ENCODE measurements at places on chromosomes 5 and 9. TPM values are rescaled to one million over a fixed set of nuclear protein-coding genes. Genes with fewer than 3 reads are reported as not detected.

DNA sequence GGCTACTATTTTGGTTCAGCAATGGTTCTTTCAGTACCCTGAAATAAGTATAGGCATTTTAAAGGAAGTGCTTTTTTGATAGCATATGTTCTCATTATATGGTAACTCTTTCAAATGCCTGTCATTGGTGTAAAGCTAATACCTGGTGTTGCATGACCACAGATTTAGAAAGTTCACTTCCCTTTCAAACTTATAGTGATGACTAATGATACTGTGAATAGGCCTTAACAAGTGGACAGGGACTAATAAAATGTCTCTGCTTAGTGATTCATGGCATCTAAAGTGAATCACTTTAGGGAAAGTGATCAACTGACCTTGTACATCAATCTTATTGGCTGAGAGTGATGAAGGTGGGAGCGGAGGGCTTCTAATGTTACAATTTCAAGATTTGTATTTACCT, 21.6 kb downstream of the MRPL22 start:
- DNase-seq, result no peak

The PCDHGB2 gene
- 0.93 TPM for total RNA-seq

The ZFP2 gene
- total RNA-seq, result 0.41 TPM

The BHMT2 gene
- not detected for total RNA-seq

The MRRF gene
- total RNA-seq, result 66.0 TPM

All from activated T-helper 1 cell treated with anti-CD3 and anti-CD28 coated beads, Interleukin-12 subunit alpha, Interleukin-12 subunit beta, Interleukin-2, Interleukin-4 antibody, amounts not matched to agents 30 ng/mL and 10 ng/mL and 1 ng/mL, durations not matched to agents 14 hours and 24 hours and 36 hours (primary cell).